ENCODE measurements at places on chromosomes 4 and X.

DNA sequence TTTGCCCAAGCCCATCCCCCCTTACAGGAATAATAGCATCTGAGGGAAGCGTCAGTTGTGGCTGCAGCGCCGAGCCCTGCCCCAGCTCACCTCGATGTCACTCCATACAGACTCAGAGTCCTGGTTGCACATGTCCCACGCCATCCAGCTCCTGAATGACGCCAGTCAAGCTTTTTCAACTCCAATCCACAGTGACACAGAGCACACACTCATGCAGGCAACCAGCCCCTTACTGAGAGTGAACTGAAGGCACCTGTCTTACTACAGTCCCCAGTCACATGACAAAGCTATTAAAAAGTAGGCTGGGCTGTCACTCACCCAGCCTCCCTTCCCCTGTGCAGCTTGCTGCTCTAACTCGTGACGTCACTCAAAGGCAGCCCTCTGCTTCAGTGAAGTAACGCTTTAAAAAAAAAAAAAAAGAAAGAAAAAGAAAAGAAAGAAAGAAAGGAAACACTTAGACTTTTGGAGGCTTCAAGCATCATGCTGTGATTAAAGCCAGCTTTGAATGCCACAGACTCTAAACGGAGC is at the start of gene PPARGC1A:
Gene PPARGC1A, minus strand, starts transcription at position 234 of the 528 bp plus-strand sequence. Its CDS starts 90 bp downstream, at position 144.
- DNase-seq = peak; percentile 61

DNA sequence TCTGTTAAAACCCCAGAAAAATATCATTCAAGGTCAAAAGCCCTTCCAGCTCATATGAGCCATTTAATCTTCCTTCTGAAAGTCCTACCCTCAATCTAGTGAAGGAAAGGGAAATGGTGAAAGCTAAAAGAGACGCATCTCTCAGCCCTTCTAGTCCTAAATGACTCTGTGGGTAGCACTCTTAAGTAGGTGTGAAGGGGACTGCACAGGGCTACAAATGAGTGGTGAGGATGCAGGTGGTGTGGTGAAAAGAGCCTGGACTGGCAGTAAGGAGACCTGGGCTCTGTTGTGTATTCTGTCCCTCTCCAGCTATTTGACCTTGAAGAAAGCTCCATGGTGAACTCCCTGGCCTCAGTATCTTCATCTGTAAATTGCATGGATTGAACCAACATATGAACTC is 671.8 kb upstream of the DIPK2B start:
- DNase-seq = no peak

DNA sequence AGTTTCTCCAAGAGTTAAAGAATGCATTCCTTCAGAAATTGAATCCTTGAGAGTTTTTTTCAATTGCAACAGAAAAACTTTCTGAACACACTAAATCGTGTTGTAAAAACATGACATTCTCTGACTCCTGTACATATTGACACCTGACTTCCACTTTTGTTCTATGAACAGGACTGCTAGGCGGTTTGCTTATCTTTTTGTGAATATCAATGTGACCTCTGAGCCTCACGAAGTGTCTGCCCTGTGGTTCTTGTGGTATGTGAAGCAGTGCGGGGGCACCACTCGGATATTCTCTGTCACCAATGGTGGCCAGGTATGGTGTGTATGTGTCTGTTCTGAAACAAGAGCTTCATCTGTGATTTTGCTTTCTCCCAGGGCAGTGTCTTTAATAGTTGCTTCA is 71.9 kb downstream of the MAOA start:
- no peak for DNase-seq

DNA sequence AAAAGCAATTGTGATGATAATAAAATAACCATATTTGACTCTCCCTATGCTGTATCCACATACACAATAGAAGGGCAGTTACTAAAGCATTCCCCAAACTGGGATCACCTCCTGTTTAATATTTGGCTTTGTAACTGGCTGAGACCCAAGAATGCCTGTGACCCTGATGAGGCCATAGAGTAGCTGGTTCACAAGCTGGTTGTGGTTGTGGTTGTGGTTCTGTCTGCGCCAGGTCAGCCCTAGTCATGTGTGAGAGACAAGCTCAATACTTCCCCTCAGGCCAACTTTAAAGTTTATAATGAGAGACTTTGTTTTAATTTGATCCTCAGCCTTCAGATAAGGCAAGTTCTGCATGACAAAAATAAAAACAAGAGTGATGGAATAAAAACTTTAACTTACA is 209.9 kb downstream of the PARM1 start:
- DNase-seq = no peak

DNA sequence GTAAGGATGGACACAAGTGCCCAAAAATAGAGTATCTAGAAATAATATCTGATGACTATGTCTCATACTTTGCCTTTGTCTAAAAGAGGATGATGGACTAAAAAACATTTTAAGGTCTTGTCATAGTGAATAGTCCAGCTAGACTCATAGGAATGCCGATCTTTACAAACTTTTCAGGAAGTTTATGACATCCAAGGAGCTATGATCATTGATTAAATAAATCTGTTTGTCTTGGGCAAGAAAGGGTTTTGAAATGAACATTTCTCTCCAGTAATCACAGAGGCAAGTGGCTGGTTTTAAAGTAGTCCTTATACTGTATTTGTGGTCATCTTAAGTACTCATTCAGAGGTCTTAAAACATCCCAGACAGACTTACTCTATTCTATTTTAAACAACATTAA is 109.8 kb downstream of the MAPK10 start:
- DNase-seq = no peak

GRCh38 chrX:22748093-22748999 is 251.4 kb upstream of the DDX53 start:
- peak; percentile 8 for DNase-seq

- no peak for DNase-seq
Measured at GRCh38 chr4:110644008-110644407, 21.1 kb upstream of the PITX2 start.

GRCh38 chr4:85929961-85930665 is 429.7 kb downstream of the MAPK10 start:
- no peak for DNase-seq

GRCh38 chr4:89551191-89551590 is 243.6 kb upstream of the GPRIN3 start:
- DNase-seq = no peak

- DNase-seq = no peak
Measured at GRCh38 chrX:43446752-43447151, 209.3 kb upstream of the MAOA start.

GRCh38 chrX:132411310-132411977 is 77.4 kb downstream of the MBNL3 start:
- DNase-seq = no peak

DNA sequence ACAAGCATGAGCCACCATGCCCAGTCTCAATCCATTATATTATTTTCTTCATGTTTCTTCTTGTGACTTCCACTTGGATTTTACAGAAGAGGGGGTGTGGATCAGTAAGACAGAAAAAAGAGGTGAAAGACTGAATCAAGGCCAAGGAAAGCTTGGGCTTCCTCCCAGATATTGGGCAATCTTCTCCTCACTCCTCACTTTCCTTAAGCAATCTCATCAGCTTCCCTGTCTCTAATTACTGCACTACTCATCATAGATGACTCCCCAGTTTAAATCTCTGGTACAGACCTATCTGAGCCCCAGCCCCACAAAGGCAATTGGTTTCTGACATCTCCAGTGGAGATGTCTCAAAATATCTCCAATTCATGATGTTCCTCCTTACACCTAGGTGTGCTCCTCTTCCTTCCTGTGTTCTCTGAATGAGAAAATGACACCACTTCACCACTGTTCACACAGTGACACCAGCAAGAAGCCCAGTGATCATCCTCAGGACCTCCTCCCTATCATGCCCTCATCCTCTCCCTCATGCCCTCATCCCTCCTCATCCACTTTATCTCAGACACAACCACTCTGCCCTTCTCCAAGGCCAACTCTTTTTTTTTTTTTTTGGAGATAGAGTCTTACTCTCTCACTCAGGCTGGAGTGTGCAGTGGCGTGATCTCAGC is 44.8 kb upstream of the HERC6 start:
- no peak for DNase-seq

DNA sequence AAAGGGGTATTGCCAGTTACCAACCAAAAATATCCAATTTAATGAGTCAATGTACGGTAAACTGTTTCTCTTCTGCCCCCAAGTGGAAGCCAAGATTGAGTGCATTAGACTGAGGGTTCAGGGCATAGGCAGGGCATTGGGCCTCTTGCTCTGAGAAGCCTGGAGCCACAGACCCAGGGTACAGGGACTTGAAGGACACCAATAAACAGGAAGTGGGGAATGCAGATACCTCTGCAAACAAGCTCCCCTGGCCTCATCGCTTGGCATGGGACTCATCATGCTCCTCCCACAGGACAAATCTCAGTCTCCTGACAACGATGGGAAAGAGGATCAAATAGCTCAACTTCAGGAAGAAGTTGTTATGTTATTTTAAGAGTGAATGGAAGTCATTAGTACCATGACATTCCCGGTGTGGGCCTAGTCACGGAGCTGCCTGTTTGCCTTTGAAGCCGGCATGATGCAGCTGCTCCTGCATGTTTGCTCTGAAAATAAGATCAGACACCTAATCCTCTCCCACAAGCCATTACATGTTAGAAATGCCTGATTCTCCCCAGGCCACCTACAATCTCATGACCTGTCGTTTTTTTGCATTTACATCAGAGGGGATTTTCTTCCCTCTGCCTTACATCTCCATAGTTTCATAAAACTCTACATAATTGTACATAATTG is 224.2 kb downstream of the RCHY1 start:
- DNase-seq = no peak
